ENCODE measurements at places on chromosomes 2 and 18. TPM values are rescaled to one million over a fixed set of nuclear protein-coding genes. Genes with fewer than 3 reads are reported as not detected.

PFN4 gene
- polyA plus RNA-seq = 2.8 TPM

DPYSL5 gene
- polyA plus RNA-seq = 0.05 TPM

DNA sequence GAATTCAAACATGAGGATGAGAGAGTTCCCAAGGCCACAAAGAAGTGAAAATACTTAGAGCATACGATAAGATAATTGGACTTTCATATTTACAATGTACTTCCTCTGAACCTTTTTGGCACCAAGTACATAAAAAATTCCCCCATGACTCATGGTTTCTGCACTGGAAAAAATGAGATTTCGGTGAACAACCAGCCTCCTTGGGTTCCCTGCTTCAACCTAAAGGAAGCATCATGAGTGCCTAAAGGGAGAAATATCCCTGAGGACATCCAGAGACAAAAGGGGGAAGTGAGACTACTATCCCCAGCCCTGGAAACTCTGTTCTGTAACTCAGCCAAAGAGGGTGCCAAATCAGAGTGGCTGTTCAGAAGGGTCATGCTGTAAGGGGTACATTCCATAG is 562.7 kb upstream of the SLC39A10 start:
- no peak for DNase-seq

RNF144A gene
- polyA plus RNA-seq = 4.7 TPM

- no peak for DNase-seq
Measured at GRCh38 chr18:11258039-11258610, 108.8 kb upstream of the PIEZO2 start.

- DNase-seq = no peak
Measured at GRCh38 chr18:43720041-43720440, 442.8 kb upstream of the SYT4 start.

DNA sequence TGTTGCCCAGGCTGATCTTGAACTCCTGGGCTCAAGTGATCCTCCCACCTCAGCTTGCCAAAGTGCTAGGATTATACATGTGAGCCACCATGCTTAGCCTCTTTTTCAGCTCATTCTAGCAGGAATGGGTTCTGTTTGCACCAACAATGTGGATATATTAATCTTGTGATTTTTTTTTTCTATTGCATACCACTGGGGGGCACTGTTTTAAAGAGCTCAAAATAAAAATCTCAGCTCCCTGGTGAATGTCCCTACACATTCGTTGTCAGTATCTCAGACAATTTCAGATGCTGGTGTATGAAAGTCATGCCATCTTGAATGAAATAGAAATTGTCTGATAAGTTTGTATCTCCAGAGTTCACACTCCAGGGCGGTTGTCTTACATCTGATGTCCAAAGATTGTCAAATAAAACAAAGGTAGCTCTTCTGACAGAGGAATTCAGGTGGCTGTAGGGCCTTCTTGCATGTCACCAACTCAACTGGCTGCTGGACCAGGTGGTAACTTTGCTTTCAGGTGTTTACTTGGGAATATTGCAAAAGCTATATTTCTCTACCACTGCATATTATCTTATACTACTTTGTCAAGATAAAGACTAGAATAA is 3.1 kb upstream of the MATN3 start:
- no peak for DNase-seq

DNA sequence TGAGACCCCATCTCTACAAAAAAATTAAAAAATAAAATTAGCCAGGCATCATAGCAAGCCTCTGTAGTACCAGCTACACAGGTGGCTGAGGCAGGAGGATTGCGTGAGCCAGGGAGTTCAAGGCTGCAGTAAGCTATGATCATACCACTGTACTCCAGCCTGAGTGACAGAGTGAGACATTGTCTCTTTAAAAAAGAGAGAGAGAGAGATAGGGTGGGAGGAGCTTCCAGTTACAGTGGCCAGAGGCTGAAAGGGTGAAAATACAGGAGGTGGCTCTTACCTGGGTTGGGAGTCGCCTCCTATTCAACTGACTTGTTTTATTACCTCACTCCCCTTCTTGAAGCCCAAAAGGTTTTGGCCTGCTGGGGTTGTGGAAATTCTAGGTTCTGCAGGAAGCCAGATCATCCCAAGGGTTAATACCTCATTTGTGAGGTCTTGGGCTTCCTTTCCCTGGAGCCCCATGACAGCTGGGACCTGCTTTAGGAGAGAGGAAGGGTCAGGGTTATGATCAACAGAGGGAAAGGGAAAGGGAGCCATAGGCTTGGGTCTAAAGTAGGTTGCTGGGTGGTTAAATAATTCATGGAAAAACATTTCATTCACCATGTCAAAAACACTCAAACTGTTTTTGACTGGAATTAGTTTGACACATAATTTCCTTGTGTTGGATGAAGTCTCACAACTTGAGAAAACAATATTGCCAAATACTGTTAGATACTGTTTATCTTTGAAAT is 17.4 kb downstream of the DYNC2LI1 start:
- no peak for DNase-seq

DNA sequence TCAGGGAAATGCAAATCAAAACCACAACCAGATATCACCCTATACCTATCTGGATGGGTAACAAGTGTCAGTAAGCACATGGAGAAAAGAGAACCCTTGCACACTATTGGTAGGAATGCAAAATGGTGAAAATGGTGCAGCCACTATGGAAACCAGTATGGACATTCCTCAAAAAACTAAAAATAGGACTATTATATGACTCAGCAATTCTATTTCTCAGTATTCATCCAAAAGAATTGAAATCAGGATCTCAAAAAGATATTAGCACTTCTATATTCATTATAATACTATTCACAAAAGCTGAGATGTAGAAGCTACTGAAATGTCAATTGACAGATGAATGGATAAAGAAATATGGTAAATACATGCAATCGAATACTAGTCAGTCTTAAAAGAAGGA is 491.1 kb upstream of the MYT1L start:
- no peak for DNase-seq

- DNase-seq = no peak
Measured at GRCh38 chr2:113021312-113021711, 16.1 kb downstream of the IL36A start.

DNA sequence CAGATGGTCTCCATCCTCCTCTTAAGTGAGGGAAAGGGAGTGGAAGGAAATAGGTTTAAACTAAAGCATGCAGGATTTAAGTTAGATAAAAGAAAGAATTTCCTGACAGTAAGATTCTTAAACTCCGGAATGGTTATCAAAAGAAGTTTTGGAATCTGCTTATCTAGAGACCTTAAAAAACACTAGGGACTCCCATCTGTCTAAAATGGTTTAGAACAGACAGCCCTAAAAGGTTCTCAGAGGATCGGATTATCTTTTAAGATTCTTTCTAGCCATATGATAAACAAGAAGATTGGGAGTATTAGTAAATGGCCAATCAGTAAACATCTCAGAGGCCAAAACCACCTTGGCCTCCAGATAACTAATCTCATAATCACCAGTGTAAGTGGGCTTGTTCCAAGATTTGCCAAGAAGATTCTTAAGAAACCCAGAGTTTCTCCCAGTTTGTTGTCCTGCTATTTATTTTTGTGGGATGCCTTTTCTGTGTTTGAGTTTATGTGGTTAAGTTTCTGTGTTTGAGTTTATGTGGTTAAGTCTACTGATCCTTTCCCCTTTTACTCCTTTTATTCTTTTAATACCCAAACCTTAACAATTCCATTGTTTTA is 314.9 kb upstream of the NRP2 start:
- DNase-seq = no peak

GRCh38 chr18:36672437-36673344 is 156.1 kb downstream of the TPGS2 start:
- DNase-seq = peak; percentile 29

GRCh38 chr18:74957588-74958224 is 251.2 kb downstream of the PTGR3 start:
- no peak for DNase-seq

Data from right cardiac atrium (tissue), 5 donors.